Activated CD8-positive, alpha-beta memory T cell treated with anti-CD3 and anti-CD28 coated beads for 48 hours (primary cell): ENCODE measurements at places on chromosomes 2 and 18.

DNA sequence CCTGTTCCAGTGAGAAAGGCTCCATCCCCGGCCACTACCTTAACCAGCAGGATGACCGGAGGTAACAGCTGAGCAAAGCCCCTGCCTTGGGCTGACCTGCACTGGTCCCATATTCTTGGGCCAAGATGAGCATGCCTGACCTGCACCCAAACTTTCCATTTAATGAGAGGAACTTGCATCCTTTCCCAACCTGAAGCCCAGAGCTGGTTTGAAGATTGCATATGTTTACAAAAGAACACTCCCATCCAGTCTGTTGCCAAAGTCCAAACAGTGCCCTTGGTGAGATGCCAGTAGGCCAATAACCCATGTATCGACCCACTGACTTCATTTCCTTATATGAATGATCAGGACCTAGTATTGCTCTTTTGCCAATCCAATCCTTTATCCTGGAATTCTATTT lies 5.5 kb upstream of the NPAS2 start:
- no peak for DNase-seq

GRCh38 chr2:231680992-231681852 lies 27.1 kb upstream of the PTMA start:
- DNase-seq: no peak

DNA sequence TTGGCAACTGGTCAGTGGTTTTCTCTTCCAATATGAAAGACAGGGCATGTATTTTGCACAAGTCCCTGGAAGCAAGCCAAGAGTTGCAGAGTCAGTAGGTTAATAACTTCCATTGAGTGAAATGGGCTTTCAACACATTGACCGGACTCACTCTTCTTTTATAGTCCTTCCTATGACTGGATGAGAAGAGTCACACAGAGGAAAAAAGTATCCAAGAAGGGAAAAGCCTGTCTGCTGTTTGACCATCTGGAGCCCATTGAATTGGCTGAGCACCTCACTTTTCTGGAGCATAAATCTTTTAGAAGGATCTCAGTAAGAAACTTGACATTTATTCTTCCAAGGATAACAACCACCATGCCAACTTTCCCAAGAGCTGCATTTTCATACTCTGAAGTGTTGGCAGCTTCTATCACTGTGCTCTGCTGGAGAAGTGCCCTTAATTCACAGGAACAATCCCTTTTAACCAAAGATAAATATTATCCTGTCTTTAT lies 45.4 kb downstream of the RASGRP3 start:
- DNase-seq: no peak

GRCh38 chr2:38622210-38622609 lies 19.5 kb upstream of the HNRNPLL start:
- no peak for DNase-seq

GRCh38 chr2:197795277-197795676 lies 9.1 kb upstream of the PLCL1 start:
- no peak for DNase-seq

GRCh38 chr18:47901624-47902362 lies 28.7 kb downstream of the SMAD2 start:
- no peak for DNase-seq

- DNase-seq: no peak
These were observed 173.8 kb downstream of the BCL11A start for GRCh38 chr2:60379684-60380083.

DNA sequence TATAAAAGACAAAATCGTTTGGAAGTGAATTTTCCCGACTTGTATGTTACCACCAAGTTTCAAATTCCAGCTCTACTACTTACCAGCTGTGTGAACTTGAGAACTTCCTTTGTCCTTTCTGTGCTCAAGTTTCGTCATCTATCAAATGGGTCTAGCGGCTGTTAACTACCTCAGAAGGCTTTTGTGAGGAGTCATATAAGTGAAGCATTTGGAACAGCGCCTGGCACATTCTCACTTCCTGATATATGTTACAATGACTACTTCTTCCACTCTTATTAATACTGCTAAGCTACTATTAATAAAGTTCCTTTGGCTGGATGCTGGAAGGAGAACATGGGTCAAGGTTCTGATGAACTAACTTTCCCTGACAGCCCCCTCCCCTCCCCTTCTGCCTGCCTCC lies 104.5 kb downstream of the MEIS1 start:
- no peak for DNase-seq

DNA sequence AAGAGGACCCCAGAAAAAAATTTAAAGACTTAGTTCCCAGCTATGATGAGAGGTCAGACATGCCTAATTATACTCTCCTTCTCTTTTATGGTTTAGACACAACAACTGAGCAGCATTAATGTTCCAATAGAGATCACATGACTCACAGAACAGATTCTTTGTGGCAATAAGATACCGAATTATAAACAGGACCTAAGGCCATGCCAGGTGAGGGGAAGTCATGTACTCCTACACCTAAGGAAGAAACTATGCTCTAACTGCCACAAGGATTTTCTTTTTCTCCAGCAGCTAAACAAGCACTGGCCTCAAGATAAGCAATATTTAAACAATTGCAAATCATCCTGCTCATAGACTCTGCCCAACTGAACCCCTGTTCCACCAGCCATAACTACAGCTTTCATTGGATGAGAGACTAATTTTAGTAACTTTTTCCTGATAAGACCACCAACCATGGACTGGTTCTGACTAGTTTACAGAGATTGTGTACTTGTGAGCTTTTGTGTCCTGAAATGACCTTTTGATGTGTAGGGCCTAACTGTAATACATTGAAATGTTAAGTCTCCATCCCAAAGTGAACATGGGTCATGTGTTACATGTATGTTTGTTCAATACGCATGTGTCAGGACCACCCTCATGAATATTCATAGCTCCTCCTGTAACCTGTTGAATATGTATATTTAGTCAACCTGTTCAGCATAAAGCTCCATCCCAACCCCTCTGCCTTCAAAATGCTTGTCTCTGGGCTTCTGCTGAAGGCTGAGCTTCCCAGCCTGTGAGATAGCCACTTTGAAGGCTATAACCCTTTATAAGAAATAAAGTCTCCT lies 21.6 kb upstream of the NFE2L2 start:
- DNase-seq: no peak

GRCh38 chr2:7670905-7671641 lies 753.9 kb downstream of the RNF144A start:
- no peak for DNase-seq

DNA sequence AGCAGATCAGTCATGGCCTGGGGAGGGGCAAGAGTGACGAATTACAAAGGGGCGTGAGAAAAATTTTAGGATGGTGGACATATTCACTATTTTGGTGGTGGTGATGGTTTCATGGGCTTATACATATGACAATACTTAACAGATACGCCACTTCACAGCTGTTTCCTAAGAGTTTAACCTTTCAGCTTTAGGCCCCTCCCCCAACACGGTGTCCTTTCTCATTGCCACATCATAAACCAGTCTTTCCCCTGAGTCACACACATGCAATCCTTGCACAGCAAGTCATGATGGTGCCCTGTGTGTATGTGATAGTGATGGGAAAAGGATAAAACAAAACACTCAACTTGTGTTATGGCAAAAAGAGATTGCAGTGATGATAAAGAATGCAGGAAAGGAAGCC lies 47.6 kb upstream of the IL1R1 start:
- no peak for DNase-seq

DNA sequence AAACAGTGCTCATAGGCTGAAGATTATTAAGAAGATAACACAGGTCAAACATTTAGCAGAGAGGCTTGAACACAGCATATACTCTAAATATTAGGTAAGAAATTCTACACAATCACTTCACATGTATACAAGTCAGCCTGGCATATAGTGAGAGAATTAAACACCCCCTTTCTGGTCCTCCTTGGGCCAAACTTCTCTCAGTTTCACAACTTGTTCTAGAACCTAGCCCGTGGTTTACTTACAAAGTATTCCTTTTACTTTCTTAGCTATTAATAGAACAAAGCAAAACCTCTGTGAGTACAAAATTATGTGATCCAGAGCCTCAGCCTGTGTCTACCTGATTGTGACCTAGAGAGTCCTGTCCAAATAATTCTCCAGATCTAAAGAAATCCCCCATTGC lies 562.8 kb downstream of the TNS1 start:
- no peak for DNase-seq

DNA sequence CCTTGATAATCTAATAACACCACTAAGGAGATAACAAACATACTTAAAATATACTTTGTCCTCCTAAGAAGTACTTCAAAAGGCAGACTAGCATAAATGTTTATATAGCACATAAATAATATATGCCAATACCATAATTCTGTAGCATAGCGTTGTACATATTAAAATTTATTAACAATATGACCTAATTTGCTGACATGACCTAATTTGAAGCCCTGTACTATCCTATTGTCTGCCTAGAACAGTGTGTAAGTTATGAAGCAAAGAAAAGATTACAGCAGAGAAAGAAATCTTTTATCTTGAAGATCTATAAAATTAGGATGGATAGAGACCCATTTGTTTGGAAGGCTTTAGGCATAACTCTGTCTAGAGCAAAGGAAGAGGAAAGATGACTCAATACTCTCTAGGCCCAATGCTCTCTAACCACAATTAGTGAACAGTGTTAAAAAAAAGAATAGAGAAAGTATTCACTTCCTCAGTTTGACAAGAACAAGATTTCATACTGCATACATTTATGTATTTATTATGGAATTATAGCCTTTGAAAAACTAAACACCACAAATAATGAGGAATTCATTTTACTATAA lies 231.3 kb downstream of the ZRANB3 start:
- no peak for DNase-seq

GRCh38 chr2:14363976-14364375 lies 268.5 kb upstream of the LRATD1 start:
- DNase-seq: no peak

GRCh38 chr2:218465987-218466633 lies 47.2 kb downstream of the VIL1 start:
- DNase-seq: no peak

GRCh38 chr2:70985956-70986355 lies 7.5 kb downstream of the ANKRD53 start:
- DNase-seq: no peak

GRCh38 chr18:80225685-80226084 lies 21.6 kb downstream of the PARD6G start:
- no peak for DNase-seq

DNA sequence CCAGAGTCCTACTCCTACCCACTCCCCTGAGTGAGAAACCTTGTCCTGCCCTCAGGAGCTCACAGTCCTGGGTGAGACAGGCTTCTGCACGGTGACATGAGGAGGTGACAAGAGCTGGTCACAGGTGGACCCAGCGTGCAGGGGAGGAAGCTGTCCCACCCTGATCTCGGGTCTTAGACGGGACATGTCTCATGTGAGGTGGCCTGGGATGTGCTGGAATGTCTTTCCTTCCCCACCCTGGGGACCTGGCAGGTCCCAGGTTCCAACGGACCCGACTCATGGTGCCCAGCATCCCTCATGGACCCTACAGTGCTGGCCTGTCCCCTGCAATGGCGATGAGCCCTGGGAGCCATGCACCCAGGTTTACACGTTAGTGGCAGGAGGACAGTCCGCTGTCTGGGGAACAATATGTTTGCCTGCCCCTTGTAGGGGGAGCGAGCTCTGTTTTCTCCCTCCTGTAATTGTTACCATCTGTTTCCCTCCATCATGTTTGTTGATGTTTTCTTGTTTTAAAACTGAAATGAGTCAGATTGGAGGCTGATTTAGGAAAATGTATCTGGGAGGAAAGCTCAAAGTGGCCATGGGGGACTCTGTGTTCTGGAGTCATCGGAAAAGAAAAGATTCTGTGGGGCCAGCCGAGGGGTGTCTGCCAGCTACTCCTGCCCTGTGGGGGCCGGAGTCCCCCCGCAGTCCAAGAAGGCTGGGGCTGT lies 238.1 kb downstream of the KLHL29 start:
- DNase-seq: no peak

DNA sequence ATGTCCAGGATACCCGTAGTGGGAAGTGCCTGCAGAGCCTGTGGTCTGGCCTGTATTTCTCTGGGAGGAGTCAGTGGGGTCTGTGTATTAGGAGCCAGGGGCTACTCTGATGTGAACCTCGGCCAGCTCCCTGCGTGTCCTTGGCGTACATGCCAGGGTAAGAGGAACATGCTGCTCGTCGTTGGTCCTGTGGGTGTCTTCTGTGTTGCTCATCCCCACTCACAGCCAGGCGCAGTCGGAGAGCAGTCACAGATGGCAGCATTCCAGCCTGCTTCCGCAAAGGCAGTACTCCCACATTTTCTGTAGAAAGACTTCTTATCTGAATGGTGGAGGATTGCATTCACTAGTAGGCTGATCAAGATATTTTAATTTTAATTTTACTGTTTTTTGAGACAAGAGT lies 84.9 kb downstream of the DGKD start:
- DNase-seq: no peak

- DNase-seq: no peak
These were observed 20.7 kb downstream of the ALPK2 start for GRCh38 chr18:58608216-58608615.

DNA sequence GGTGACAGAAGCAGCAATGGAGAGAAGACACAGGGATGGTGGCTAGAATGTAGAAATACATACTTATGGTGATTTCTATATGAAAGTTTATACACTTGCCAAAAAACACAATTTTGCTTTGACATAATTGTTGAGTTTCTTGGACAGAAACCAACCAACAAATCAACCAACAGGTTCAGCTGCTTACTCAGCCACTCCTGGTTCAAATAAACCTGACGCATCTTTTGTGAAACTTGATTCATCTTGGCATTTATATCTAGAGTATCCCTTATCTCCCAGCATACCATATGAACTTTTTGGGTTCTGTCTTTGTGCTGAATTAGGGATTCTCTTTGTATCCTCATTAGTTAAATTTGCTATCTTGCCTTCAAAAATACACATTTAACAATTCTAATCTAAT lies 54.1 kb upstream of the ERBB4 start:
- DNase-seq: no peak

DNA sequence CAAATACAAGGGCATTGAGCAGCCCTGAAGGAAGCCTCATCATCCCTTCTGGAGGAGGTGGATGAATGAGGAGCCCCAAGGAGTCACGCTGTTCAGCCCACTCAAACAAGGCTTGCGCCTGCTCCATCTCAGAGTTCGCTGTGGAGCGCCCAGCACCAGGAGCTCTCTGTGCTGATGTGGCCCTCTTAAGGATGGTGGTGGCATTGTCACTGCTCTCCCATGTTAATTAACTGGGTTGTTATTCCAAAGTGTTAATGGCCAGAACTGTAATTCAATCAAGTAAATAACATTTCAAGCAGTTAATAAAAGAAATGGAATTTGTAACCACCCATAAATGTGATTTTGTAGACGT lies 726.0 kb upstream of the RAB6C start:
- DNase-seq: no peak
